Activated CD8-positive, alpha-beta memory T cell treated with anti-CD3 and anti-CD28 coated beads, Interleukin-2, amount 50 U/mL, for 4 hours (primary cell): ENCODE measurements at places on chromosomes 5 and 9.

DNA sequence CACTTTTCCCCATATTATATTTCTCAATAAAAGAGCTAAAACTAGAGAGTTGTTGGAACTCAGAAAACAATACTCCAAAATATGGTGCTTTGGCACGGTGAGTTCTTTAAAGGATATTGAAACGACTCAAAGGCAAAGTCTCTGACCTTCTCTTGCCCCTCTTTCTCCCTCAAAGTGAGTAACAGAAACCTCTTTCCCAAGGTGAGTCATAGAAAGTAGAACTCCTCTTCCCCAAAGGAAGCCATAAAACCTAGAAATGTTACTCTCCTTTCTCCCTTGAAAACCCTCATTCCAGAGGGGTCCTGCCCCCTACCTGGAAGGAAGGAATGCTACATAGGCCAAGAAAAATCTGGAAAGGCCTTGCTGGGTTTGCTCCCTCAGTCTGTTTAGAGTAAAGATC lies 47.5 kb downstream of the RAPGEF6 start:
- DNase-seq: no peak

- DNase-seq: no peak
Measured at GRCh38 chr5:149936700-149937091, 7.9 kb downstream of the PDE6A start.

GRCh38 chr9:34275811-34276210 lies 53.3 kb downstream of the KIF24 start:
- no peak for DNase-seq

- no peak for DNase-seq
Measured at GRCh38 chr5:88997937-88998336, 115.0 kb upstream of the MEF2C start.

- DNase-seq: no peak
Measured at GRCh38 chr9:77848404-77848803, 183.2 kb downstream of the GNAQ start.

- no peak for DNase-seq
Measured at GRCh38 chr9:99251157-99251556, 29.1 kb downstream of the SEC61B start.

DNA sequence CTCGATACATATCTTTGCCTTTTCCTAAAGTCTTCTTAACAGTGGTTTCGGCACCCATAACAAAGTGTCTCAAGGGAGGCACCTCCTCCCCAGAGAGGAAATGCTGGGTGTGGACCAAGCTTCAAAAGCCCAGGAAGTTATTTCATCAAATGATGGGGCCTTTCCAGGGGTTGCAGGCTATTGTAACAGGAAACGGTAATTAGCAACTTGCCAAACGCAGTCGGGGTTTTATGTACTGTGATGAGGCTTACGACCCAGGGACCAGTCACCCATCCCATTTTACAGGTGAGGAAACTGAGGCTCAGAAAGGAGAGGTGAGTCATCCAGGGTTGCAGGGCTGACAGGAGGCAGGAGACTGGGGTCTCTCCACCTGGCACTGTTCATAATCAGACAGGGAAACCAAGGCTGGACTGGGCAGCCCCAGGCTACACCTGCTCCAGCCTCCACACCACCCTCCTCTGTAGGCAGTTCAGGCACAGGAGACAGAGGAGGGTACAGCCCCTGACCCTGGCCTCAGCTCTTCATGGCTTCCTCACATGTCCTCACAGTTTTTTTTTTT lies 30.0 kb upstream of the SUSD3 start:
- peak; percentile 45 for DNase-seq
